Nucleus accumbens (tissue), 56 donors: ENCODE measurements at places on chromosomes 2 and 18.

GRCh38 chr2:177295484-177295883 is 31.0 kb upstream of the NFE2L2 start:
- DNase-seq, result no peak

DNA sequence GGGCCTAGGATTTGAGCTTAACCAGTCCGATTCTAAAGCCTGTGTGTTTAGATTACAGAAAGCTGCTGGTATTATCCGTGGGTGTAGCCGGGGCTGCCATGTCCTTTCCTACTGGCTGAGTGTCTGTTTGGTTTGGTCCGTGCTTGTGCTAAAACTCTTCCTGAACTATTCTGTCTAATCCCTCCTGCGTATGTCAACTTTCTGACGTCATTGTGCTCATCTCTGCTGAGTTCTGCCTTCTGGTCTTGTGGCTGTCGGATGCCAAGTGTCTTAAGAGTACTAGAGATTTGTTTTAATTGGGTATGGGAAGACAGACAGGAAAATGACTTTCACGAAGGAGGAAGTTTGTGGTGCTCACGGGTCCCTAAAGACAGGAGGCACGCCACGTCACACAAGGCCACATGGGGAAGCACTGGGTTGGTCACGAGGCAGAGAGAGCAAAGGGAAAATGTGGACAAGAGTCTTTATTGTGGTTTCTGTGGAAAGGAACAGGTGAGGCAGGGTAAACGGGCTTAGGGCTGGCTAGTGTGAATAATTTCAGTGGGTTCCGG is 31.8 kb upstream of the NTSR2 start:
- DNase-seq, result no peak

- no peak for DNase-seq
Observed at GRCh38 chr18:36635414-36636096, 193.2 kb downstream of the TPGS2 start.

DNA sequence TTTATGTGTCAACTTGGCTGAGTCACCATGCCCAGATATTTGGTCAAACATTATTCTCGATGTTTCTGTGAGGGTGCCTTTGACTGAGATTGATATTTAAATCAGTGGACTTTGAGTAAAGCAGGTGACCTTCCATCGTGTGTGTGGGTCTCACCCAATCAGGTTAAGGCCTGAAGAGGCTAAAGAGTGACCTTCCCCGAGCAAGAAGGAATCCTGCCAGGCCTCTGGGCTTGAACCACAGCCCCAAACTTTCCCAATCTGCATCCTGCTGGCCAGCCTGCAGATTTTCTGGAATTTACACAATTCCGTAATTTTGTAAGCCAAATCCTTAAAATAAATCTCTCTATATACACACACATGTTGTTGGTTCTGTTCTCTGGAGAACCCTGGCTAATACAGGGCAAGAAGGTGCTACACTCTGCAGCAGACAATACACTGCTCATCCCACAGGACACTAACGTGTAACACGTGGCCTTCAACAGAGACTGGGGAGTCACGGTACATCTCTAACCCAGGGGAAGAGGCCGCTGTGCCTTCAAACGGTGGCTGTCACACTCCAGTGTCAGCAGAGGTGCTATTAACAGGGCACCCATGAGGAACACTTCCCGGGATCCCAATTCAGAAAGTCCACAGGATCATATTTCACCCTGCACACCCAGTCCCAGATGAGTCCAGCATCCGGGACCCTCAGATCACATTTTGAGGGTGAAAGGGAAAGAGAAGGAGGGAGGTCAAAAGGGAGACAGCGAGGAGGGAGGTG is 113.1 kb upstream of the ID2 start:
- no peak for DNase-seq

DNA sequence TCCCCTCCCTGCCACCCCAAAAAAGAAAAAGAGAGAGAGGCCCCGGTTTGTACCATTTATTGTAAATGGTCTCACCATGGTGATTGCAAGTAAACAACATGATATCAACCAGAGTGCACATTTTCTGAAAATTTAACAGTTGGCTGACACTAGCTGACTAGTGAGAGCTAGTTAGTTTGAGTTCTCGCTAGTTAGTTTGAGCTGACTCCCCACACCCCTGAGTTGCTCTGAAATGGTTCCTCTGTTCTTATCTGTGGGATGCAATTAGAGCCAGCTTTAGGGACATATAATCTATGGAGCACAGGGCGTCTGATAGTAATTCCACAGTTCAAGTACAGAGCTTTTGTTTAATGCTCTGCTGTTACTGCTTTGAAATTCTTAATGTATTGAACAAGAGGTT is 13.1 kb downstream of the CASP10 start:
- DNase-seq, result no peak
